Hypothalamus (tissue), 51 donors: ENCODE measurements at places on chromosomes 5 and 9.

DNA sequence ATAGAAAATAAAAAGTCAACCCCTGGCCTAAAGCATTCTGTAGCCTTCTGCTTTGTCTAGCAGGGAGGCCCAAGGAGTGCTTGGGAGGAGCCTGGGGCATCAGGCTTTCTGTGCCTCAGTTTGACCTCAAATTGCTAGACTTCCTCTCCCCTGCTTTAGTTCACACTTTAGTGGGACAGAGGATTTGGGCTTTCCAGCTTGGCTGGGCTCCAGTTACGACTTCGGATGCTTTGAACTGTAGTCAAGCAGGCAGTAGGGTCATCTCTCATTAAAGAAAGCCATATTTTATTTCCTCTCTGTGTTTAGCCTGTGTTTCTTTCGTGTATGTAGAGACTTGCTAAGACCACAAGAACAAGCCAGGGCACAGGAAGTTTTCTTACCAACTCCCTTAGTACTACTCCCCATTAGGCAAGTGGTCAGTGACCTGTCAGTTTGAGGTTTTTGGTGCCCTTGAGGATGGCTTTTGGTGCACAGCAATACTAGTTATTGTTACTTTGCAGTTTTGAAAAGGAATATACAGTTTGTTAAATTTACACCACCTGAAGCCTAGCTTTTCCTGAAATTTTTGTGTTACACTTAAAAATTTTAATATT lies 334.7 kb downstream of the NDUFS4 start:
- no peak for DNase-seq

DNA sequence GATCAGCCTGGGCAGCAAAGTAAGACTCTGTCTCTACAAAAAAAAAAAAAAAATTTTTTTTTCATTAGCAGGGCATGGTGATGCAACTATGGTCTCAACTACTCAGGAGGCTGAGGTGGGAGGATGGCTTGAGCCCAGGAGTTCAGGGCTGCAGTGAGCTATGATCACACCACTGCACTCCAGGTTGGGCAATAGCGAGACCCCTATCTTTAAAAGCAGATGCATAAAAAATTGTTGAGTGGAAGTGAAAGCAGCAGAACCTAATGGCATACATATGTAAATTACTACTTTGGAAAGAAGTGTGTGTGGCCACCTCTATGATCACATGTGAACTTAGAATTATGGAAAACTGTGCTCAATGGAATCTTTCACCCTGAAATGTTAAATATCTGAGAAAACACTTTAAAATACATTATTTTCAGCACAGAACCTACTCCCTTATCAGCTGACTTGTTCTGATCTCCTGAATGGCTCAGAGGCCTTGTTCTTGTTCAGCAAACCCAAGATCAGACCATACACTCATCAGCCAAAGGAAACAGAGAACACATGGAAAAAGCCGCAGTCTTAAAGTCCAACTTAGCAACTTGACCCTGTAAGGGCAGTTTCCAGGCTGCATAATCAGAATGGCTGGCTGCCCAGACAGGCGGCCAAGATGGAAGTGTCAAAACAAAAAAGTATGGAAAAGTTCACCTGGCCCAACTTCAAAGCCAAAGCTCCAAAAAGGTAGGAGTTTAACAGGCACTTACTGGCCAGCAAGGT lies 56.5 kb downstream of the SIL1 start:
- DNase-seq, result no peak

- DNase-seq, result no peak
These were observed 56.5 kb downstream of the PDE4D start for GRCh38 chr5:59837071-59837470.

DNA sequence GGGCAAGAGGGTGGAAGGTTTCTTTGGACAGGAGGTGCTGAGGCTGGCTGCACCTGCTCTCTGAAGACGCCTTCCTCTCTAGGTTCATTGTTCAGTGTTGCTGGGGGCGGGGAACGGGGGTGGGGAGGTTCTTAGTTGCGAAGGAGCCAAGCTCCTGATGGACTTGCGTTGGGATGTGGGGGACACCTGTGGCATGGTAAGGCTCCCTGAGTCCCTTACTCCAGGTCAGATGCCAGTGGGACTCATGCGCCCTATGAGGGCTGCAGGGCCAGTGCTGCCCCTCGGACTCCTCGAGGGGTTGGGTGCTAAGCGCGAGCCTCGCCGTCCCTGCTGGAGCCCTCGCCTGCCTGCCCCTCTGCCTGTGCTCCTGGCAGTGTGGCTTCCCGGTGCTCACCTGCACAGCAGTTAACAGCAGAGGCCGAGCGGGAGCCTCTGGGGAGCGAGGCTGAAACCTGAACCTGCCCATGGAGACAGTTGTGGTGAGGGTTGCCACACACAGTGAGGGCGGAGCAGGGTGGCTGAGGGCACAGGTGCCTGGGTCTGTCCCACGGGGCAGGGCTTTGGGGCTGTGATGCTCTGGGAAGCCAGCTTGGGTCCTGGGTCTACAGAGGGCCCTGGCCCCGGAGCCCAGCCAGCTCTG lies 5.5 kb downstream of the RNU6ATAC start:
- DNase-seq, result no peak

GRCh38 chr5:10825897-10826644 lies 65.0 kb upstream of the DAP start:
- DNase-seq, result no peak

- DNase-seq, result no peak
These were observed 11.4 kb downstream of the TMEM245 start for GRCh38 chr9:109108318-109108717.

DNA sequence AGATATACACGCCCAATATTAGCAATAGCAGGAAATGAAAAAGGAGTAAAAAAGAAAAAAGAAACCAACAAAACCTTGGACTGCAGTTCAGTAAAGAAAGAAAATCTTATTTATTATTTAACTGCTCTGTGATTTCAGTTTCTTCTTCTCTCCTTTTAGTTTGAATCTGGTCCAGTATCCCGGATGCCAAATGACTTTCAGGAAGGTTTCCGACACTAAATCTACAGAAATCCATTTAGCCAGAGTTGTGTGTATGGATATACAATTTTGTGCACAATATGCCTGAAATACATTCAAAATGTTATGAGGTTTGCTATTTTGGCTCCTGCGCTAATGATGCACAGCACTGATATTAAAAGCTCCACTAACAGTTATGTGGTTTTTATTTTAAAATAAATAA lies 64.5 kb downstream of the FBXL7 start:
- DNase-seq, result no peak

DNA sequence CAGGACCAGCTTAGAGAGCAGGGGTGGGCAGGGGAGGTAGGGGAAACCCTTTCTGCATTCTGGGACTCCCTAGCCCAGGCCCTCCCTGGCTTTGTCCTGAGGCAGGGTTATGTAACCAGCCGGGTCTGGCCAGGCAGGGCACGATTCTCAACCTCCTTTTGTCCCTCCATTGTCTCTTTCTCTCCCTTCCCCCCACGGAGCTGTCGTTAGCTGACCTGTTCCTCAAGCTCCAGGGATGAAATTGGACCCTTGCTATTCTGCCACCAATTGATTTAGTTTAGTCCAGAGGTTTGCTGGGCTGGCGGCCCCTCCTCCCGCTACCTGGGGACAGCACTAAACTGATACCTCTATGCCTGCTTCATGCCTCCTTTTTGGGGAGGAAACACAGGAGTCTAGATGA lies 9.4 kb upstream of the NDST1 start:
- DNase-seq, result no peak

DNA sequence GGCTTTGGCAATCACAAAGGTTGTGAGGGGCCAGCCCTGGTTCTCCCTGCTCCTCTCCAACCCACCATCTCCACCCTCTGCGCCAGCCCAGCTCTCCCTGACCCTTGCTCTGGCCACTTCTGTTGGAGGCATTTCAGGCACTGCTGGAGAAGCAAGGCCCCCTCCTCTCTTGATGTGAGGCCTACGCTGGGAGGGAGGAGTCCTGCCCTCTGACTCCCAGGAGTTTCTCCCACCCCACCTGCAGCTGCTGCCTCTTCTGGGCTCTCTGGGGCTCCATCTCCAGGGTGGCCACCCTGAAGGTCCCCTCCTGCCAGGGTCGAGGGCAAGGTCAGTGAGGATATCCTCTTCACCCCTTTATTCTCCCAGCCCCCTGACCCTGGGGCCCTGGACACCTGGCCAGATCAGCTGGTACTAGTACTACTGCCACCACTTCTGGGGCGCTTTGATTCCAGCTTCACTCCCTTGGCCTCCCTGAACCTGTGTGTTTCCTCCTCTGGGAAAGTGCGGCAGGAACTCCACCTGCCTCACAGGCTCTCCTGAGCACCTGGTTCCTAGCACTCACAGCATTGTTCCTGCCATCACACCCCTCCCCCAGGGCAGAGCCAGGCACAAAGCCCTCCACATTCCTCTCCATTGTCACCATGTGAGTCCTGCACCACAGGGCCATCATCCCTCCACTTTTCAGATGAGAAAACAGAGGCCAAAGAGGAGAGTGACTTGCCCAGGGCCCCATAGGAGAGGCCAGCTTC lies 23.8 kb upstream of the TDRD7 start:
- no peak for DNase-seq

DNA sequence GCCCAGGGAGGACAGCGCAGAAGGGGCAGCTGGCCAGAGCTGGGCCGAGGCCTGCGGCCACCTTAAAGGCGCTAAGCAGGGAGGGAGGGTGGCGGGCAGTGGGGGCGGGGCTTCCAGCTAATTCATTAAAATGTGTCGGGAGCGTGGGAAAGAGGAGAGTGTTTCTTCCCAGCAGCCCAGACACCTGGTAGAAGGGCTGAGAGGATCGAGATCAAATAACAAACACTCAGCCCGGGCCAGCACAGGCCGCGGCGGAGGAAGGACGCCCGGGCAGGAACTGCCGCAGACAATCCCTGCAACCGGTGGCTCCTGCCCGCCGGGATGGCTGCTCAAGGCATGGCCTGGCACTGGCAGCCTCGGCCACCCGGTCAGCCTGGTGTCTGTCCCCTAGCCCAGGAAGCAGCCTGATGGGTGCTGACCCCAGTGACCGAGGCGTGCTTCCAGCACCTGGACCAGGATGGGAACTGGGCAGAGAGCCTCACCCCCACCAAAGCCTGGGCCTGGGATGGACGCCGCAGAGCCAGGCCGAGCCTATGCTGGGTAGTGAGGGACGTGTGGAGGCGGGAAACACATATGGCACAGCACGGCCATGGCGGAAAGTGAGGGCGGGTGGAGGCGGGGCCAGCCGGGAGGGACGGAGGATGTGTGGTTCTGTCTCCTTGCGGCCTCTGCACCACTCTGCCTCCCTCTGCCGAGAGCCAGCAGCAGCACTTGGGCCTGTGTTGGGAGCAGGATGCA lies 3.2 kb upstream of the NRARP start:
- no peak for DNase-seq

GRCh38 chr5:135693371-135693955 lies 114.7 kb upstream of the CXCL14 start:
- DNase-seq, result no peak

GRCh38 chr9:31541721-31542281 lies 842.6 kb upstream of the ACO1 start:
- peak; percentile 7 for DNase-seq

GRCh38 chr9:131391020-131391419 lies 2.9 kb upstream of the PRRC2B start:
- DNase-seq, result no peak

GRCh38 chr5:169162407-169162806 lies 138.5 kb downstream of the SLIT3 start:
- DNase-seq, result no peak

DNA sequence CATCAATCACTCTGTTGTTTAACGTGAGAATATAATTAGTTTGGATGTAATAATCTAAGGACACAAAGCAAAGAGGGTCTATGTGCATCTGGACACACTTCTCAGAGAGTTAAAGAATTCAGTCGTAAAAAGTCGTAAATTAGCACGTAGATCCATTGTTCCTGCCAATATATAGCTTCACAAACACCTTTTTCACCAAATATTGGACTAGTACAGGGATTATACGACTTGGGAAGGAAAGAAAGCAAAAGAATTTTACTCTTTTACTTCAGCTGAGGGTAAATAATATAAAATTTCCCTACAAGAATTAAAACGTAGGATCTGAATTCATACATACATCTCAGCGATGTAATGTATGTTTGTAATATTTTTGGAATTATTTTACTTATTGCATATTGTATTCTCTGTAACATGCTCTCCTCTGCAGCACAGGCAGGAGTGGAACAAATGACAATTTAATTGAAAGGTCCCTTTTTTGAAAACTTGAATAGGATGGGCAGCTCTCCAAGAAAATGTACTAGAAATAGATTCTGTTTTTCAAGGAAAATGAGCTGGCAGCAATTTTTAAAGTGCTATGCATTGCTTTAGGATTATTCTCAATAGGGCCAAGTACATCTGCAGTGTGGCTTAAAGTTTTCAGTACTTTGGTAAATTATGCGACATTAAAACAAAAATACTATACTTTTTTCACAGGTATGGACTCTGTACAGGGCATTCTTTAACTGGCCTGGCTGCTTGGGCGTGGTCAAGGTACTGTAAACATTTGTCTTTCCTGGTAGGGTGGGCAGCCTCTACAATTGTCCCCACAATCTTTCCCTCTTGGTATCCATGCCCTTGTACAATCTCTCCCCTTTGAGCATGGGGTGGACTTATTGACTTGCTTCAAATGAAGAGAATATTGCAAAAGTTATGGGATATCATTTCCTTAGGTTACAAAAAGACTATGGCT lies 39.7 kb upstream of the HSD17B4 start:
- no peak for DNase-seq

GRCh38 chr5:73733219-73733618 lies 107.2 kb downstream of the ARHGEF28 start:
- no peak for DNase-seq

DNA sequence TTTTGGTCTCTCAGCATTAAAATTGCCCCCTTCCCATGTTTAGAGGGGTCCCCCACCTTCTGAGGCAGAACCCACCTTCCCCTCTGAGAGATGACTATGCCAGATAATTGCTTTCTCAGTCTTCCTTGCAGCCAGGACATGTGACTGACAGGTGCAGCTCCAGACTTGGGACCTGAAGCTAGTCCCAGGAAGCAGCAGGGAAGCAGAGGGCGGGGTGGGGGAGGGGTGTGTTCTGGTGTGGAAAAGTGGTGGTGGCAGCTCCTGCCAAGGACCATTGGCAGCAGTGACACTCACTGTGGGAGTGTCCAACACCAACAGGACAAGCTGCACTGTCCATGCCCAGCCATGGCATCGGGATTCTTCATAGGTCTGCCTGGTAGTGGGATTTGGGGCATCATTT lies 2.3 kb downstream of the EIF4E1B start:
- no peak for DNase-seq

DNA sequence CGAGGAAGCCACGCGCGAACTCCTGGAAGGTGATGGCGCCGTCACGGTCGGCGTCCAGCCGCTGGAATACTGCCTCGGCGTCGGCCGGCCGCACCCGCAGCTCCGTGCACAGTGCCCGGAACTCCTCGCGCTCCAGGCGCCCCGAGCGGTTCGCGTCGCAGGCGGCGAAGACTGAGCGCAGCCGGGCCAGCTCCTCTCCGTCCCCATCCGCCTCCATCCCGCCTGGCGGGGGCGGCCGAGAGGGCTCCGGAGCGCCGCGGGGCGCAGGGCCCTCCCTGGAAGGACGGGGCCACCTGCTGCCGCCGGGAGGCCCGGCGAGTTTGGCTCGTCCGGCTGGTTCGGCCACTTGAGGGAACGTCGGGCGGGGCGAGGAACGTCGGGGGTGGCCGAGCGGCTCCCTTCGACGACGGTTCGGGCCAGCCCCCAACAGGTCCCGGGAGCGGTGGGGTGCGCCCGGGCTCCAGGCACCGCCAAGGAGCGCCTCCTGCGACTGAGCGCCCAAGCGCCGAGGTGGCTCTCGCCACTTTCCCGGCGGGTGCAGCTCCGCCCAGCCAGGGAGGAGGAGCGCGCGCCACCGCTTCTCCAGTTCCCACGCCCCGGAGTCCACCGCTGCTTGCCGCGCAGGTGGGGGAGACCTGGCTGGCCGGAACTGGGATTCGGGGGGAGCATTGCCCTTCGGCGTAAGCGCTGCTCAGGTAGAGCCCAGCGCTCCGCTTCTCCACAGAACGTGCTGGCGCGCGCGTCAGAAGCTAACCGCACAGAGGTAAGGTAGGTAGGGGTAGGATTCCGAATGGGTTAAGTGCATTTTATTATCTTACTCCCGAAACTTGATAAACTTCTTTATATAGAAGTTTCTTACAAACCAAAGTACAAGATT lies at the start of gene RASEF:
Gene RASEF (minus strand): TSS at position 492 of the 877 bp plus-strand sequence. CDS start 275 bp downstream, at position 217.
- DNase-seq, result no peak
